ENCODE measurements at places on chromosomes 1 and 21.

- DNase-seq = no peak
Measured at GRCh38 chr1:219460896-219461815, 151.7 kb downstream of the ZC3H11B start.

DNA sequence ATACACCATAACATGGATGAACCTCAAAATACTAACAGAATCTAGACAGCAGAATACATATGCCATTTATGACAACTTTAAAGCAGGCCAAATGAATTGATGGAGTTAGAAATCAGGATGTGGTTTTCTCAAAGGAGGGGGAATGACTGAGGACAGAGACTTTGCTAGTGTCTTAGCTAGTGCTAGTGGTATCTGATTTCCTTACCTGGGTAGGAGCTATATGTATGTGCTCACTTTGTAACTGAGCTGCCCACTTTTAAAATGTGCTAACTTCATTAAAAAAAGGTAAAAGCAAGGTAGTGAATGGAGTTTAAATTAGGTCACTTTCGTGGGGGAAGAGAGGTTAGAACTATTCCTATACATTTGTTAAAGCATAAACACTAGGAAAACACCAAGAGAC is 2.6 kb downstream of the GTF2B start:
- DNase-seq = no peak

DNA sequence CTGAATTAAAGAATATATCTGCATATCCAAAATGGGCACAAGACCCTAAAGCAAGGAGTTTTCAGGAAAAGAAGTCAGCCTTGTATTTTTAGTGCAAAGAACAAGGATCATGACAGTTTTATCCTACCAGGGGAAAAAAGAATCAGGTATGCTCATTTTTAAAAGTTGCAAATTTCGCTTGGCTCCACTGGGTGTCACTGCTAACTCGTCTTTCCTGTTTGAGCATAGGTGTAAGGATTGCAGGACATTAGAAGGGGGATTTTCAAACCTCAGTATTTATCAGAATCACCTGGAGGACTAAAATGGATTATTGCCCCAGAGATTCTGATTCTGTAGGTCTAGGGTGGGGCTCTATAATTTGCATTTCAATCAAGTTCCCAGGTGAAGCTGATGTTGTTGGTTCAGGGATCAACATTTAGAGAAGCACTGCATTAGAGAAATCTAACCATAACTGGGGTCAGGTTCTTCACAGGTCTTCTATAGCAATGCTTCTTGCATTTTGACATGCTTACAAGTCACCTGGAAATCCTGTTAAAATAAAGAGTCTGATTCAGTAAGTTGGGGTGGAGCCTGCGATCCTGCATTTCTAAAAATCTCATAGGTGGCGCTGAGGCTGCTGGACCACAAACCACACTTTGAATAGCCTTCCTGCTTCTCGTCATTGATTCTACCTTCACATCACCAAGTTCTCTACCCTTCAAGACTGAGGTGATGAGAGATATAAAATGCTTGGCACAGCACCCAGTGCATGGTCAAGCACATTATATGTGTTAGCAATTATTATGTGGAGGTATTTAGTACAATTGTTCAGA is 39.6 kb downstream of the NUF2 start:
- DNase-seq = no peak

- DNase-seq = no peak
Measured at GRCh38 chr21:33657124-33657820, 15.0 kb downstream of the ITSN1 start.

DNA sequence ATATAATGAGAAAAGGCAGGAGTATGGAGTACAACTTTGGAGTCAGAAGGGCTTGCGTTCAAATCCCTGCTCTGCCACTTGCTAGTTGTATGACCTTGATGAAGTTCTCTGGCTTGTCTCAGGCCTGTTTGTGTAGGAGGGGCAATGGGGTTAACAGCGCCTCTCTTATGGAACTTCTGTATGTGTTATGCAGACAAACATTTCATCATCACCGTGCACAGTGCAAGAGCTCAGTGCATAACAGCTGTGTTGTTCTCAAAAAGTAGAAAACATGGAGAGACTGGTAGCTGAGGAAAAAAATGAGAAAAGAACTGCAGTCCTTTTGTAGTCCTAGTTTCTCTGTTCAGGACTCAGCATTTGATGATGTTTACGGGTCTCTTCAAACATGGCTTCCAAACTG is 10.4 kb upstream of the ZNF648 start:
- no peak for DNase-seq

- DNase-seq = peak; percentile 9
Measured at GRCh38 chr21:40902299-40902698, 55.3 kb upstream of the DSCAM start.

DNA sequence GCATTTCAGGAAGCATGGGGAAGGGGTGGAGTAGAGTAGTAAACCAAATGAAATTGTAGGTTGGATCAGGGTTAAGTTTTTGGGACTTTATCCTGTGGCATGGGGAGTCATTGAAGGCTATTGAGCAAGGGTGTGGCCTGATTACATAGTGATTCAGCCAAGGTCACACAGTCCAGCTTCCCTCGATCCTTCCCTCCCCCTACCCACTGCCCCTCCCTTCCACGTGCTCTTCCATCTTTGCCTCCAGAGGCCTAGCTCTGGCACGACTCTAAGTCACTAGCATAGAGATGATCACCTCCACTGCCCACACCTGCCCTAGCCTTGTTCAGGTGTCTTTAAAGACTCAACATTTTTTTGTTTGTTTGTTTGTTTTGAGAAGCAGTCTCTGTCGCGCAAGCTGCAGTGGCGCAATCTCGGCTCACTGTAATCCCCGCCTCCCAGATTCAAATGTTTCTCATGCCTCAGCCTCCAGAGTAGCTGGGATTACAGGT is 37.2 kb upstream of the SLC9A1 start:
- DNase-seq = no peak

GRCh38 chr1:208151728-208152598 is 92.2 kb downstream of the PLXNA2 start:
- DNase-seq = no peak

- DNase-seq = no peak
Measured at GRCh38 chr1:9069326-9070100, at the start of gene SLC2A5. Gene SLC2A5 (minus strand): TSS chr1:9069635. CDS start chr1:9069536, 99 bp downstream.

GRCh38 chr1:95537176-95537575 is 303.2 kb downstream of the RWDD3 start:
- no peak for DNase-seq

DNA sequence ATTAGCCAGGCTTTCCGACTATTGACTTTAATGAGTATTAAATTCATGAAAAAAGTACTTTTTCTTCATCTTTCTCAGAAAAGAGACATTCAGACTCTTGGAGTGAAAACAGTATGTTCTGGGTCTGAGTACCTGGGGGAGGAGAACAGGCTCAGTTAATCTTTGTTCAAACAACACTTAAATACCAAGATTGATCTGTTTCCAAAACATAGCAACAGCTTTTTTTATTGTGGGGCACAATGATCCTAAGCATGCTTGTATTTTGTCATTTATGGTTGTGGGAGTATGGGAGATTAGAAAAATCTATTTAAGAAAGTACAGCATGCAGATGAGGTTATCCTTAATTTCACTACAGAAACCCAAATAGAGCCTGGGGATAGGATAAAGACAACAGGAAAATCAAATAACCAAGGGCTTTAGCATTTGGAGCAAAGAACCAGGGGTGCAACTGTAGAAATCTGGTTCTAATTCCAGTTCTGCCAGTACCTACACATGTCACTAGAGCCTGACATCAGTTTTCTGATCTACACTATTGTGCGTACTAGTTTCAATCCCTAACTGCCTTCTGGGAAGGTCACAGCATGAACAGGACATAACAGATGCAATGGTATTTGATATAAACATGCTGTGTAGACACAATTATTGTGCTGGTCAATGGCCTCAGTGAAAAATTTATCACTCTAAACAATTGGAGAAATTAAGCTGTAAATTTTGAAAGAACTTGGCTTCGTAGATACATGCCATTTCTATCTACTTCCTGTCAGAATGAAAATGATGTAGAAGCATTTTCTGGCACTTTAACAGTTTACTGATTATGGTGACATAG is 91.2 kb downstream of the KCNK1 start:
- DNase-seq = no peak

DNA sequence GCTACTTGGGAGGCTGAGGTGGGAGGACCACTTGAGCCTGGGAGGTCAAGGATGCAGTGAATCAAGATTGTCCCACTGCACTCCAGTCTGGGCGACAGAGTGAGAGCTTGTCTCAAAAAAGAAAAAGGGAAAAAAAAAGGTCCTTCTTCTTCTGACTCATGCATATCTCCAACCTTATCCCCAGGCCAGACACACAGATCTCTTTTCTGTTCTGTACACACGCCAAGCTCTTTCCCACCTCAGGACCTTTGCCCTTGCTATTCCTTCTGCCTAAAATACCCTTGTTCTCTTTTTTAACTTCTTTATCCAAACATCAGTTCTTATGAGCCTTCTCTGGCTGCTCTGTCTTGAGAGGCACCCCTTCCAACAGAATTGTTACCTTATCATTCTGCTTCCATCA is 22.1 kb downstream of the PLEKHO1 start:
- no peak for DNase-seq

- DNase-seq = peak; percentile 32
Measured at GRCh38 chr1:26696654-26697430, 1.0 kb downstream of the ARID1A start.

- no peak for DNase-seq
Measured at GRCh38 chr1:15504436-15504835, 19.6 kb downstream of the CASP9 start.

DNA sequence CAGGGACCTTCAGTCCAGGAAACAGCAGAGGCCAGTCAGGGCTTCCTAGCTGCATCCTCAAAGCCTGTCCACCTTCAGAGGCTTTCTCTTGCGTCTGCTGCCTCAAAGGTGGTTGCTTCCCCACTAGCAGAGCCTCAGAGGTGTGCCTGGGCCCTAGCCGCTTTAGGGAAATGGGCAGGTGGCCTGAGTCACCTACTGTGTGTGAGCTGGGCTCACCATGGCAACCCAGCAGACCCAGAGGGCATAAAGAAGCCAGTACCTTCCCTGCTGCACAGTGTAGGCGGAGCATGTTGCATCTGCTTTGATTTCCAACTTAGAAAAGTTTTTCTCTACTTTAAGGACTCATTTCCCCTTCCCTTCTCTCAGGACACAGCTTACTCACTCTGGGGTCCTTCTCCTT is 12.5 kb downstream of the SLC9A1 start:
- no peak for DNase-seq

- no peak for DNase-seq
Measured at GRCh38 chr1:24773618-24774017, 28.4 kb downstream of the CLIC4 start.

All from heart left ventricle (tissue), 16 donors.